Activated naive CD4-positive, alpha-beta T cell treated with anti-CD3 and anti-CD28 coated beads, Interleukin-2, amount 50 U/mL, for 72 hours (primary cell): ENCODE measurements at places on chromosomes 1 and 21. TPM values are rescaled to one million over a fixed set of nuclear protein-coding genes. Genes with fewer than 3 reads are reported as not detected.

DNA sequence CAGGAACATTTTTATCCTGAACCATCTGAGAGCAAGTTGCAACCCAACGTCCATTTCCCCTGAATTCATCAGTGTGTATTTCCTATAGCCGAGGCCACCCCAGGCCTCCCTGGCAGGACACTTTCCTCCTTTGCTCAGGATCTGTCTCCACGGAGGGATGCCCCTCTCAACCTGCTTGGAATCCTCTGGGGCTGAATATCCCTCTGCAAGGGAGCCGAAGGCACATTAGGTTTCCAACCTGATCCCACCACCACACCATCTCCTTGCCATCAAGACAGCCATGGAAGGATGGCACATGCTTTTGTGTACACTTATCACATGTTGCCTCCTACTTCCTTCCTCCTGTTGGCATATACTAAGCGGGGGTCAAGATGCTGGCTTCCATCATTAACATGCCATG lies 74.8 kb upstream of the EDN2 start:
- no peak for DNase-seq

DNA sequence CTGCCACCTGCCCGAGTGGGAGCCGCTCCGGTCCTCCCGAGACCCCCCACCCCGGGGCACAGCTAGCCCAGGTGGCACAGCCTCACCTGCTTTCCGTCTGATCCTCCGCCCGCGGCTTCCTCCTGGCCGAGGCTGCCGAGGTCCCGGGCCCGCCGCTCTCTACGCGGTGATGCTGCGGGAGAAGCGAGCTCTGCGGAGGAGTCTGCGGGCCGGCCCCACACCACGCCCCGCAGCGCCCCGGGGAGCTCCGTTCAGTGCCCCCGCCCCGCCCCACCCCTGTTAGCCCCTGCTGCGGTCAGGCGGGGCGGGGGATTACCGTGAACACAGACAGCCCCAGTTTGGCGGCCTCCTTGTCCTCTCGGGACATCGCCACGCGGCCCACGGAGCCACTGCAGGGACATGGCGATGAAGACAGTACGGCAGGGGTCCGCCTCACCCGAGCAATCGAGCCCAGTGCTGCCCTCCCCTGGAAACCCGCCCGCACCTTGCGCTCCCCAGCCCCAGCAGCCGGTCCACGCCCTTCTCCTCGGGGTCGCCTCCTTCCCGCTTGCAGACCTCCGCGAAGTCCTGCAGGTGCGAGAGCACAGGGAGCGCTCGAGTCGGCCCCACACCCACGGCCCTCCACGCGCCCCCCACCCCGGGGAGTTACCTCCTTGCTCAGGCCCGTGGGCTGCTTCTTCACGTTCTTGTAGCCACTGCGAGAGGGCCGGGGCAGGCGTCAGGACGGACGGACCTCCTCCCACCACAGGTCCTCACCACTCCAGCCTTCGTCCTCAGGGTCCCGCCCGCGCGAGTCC lies 933 bp downstream of the C1orf35 start:
- DNase-seq = peak; percentile 48

GRCh38 chr1:87170157-87170556 lies 158.5 kb upstream of the LMO4 start:
- no peak for DNase-seq

The CR1 gene
- 0.02 TPM for total RNA-seq

GRCh38 chr21:42125571-42126544 lies 54.7 kb downstream of the UMODL1 start:
- DNase-seq = no peak

DNA sequence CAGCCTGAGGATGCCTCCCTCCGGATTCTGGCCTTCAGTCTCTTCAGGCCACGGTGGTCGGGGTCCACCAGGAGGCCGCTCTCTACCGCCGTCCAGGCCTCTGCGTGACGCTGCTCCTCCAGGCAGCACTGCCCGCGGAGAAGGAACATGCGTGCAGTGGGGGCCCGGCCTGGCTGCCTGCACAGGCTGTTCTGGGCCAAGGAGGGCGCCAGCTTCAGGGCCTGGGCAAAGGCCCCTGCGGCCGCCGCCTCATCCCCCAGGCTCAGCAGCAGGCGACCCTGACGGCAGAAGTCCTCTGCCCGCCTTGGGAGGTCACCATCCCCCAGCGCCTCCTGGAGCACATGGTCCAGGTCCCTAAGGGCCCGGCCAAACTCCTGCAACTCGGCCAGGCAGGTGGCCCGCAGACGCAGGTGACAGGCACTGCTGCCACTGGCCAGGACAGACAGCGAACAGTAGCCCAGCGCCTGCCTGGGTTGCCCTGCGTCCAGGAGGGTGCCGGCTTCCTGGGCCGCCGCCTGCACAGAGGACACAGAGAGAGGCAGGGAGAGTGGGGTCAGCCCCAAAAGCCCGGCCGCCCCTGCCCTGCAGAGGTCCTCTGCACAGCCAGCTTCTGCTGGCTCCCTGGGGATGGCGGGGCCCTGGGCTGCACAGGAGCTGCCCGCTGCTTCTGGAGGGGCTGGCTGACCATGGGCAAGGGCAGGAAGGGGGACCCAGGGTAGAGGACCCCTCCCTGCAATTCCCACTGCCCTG lies 8.7 kb upstream of the MMEL1 start:
- DNase-seq = no peak

- no peak for DNase-seq
These were observed 3.8 kb downstream of the QSOX1 start for GRCh38 chr1:180158149-180159147.

The HMCN1 gene
- total RNA-seq = 0.14 TPM

GRCh38 chr1:112614460-112615065 lies 4.4 kb downstream of the ST7L start:
- peak; percentile 8 for DNase-seq

The SPRR1B gene
- total RNA-seq = not detected

DNA sequence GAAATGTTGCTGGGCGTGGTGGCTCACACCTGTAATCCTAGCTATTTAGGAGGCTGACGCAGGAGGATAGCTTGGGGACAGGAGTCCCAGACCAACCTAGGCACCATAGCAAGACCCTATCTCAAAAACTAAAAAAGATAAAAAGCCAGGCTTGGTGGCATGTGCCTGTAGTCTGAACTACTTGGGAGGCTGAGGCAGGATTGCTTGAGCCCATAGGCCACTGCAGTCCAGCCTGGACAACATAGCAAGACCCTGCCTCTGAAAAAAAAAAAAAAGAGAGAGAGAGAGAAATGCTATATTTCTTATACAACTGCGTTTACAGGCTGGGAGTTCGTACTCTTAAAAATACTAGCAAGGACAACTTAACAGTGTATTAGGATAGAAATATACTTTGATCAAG lies 46.2 kb upstream of the SPOCD1 start:
- DNase-seq = no peak

The SLC30A2 gene
- not detected for total RNA-seq
